ENCODE measurements at places on chromosomes 7 and 10. TPM values are rescaled to one million over a fixed set of nuclear protein-coding genes. Genes with fewer than 3 reads are reported as not detected.
A peak's percentile ranks its signal among the peaks of the same experiment; 100 is the strongest.

GLUD1 gene
- 105 TPM for total RNA-seq

MOGAT3 gene
- total RNA-seq: not detected

DNA sequence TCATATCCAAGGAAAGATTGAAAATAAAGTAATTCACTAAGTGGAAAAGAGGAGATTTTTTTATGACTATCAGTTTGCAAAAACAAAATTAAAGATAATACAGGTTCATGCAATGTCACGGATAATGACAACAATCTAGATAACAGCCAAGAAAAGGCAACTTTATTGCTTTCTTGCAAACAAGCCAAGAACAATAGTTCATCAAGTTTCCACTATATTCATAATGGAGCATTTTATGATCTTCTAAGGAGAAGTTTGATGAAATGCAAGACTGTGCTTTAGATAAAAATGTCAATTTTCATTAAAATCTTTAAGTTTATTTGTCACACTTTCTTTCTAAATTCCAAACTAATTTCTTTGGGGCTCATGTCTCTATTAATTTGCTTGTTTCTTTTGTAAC, 53.9 kb upstream of the NRP1 start:
- DNase-seq: no peak

GRCh38 chr7:101882595-101883564, 65.5 kb downstream of the CUX1 start:
- peak; percentile 30 for DNase-seq

- DNase-seq: no peak
Measured at GRCh38 chr10:26169466-26169865, 47.1 kb upstream of the GAD2 start.

DNA sequence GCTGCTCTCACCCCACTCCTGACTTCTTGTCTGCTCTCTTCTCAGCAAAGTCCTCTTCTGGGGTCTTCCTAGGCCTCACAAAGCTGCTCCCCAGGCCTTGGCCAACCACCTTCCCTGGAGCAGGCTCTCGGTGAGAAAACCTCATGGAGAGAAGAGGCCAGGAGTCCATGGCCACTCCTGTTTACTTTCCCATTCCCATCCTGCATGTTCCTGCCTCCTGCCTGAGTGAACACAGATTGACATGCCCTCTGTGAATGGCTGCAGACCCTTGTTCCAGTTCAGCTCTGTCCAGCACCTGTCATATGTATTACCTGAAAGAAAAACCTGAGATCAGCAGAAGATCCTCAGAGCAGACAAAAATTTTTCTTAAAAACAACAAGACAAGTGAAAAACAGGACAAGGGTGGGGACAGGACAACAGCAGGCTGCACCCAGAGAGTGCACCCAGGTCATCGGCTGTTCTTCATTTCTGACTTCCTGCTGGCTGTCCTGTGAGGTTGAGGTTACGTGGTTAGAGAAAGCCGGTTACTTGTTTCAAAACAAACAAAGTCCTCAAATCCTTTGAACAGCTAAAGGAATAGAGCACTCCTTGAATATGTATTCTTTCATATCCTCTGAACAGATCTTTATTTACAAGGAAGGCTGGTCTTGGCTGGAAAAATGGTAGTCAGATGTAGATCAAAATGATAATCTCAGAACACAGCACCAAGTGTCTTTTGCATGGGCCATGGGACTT, 34.0 kb upstream of the DLD start:
- no peak for DNase-seq

Data from neural crest cell (in vitro differentiated cells).